Neural crest cell (in vitro differentiated cells): ENCODE measurements at places on chromosomes 1 and 21. TPM values are rescaled to one million over a fixed set of nuclear protein-coding genes. Genes with fewer than 3 reads are reported as not detected.

TSNAX gene
- total RNA-seq: 39.2 and 41.1 TPM in 2 replicates

AHCTF1 gene
- total RNA-seq: 40.4 and 47.3 TPM in 2 replicates

DNA sequence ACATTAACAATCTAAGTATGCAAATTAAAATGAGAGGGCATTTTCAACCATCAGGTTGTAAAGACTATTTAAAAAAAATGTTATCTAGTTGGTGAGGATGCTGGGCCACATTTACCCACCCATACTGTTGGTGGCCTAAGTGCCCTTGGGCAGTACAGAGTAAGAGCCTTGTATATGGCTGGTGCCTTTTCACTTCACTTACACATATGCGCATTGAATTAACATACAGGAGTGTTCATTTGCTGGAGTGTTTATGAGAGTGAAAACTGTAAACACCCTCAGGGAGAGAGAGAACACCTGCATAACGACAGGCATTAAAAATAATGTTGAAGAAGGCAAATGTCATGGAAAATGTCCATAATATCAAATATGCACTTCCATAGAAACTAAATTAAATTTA lies 427.1 kb downstream of the PCP4 start:
- H3K4me1 ChIP-seq: peaks cover 10% of the 10 kb centered on the region
- no peak overlapping the region for H3K4me3 ChIP-seq
- no peaks in the 10 kb centered on the region for H3K36me3 ChIP-seq
- no peak for DNase-seq

- H3K4me1 ChIP-seq: peaks cover 20% of the 10 kb centered on the region
- no peak for DNase-seq
- H3K36me3 ChIP-seq: no peaks in the 10 kb centered on the region
These were observed 510.1 kb upstream of the CXADR start for GRCh38 chr21:17002594-17003257.

DNA sequence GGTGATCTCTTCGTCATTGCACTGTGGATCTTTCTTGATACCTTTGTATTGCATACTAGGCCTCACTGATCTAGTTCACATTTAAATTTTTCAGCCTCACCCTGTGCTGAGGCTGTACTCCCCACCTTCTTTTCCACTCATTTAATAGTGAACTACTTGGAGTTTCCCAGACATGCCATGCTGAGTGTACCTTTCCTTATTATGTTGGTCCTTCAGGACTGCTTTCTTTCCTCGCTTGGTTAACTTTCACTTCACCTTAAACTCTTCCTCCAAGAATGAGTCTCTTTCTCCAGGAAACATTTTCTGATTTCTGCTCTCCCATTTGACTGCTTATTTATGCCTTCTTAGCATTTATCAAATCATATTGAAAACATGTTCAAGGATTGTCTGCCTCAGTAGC lies 20.8 kb downstream of the RNF2 start:
- no peaks in the 10 kb centered on the region for H3K4me1 ChIP-seq
- H3K4me3 ChIP-seq: no peak overlapping the region
- H3K36me3 ChIP-seq: peaks cover 42% of the 10 kb centered on the region
- H3K27ac ChIP-seq: no peak overlapping the region
- no peak for DNase-seq

DNA sequence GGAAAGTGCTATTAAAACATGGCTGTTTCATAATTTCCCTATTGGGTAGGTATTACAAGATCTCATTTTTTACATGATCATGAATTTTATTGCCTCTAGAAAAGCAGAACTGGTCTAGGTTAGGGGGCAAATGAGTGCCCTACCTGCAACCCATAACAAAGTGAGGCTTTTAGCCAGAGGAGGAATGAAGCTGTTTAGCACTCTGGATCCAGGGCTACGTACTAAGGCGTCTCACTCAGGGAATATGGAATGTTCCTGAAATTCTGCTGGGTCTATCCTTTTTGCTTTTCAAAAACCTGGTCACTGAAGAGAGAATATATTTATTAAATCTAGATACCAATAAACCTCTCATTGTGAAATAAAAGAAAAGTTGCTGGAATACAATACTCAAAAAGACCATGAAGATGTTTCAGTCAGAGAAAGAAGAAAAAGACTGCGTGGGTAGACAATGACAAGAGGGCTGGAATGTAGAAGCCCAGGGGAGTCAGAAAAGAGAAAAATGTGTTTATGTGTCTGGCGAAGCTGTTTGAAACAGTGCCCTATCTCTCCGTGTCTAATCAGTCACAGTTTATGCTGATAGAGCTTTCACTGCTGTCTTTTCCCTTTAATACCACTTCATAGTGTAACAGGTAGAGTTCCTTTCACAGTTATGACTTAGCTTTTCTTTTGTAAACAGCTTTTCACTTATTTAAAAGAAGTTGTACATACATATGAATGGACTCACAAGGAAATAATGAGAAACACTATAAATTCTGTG lies 25.0 kb upstream of the SYDE2 start:
- no peak overlapping the region for H3K4me3 ChIP-seq
- H3K27me3 ChIP-seq: peaks cover 2% of the 10 kb centered on the region
- no peaks in the 10 kb centered on the region for H3K36me3 ChIP-seq
- DNase-seq: no peak
- peaks cover 18% of the 10 kb centered on the region for H3K4me1 ChIP-seq

GRCh38 chr1:36494971-36495370 lies 12.3 kb upstream of the CSF3R start:
- no peak for DNase-seq
- peaks cover 33% of the 10 kb centered on the region for H3K27me3 ChIP-seq
- H3K27ac ChIP-seq: peak overlapping the region; percentile 22
- H3K36me3 ChIP-seq: no peaks in the 10 kb centered on the region
- no peaks in the 10 kb centered on the region for H3K4me1 ChIP-seq

DNA sequence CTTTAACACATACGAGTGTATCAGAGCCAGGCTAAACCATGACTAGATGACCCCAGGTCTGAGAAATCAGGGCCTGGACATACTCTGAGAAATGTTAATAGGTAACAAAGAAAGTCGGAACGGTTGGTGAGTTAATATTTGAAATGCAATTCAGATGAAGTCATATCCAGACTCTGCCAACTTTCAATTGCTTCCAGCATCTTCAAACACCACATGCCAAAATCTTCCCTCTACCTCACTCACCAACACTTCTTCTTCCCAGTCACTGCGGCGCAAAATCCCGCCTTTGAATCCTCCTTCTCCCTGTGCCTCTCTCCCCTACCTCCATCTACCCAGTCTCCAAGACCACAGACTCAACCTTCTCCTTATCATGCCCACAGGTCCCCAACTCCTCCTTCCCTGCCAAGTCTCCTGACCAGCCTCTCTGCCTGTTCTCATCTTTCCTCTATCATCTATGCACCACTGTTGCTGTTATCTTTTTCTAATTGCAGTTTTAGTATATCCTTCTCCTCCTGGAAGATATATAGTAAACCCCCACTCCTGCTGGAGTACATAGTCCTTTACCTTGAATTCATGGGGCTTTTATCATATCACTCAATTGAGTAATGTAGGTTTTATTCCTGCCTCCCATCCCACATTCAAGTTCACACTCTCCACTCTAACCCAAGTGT lies 41.3 kb downstream of the ZBTB18 start:
- no peak for DNase-seq
- no peak overlapping the region for H3K27ac ChIP-seq
- H3K27me3 ChIP-seq: peaks cover 3% of the 10 kb centered on the region
- H3K4me3 ChIP-seq: no peak overlapping the region

DNA sequence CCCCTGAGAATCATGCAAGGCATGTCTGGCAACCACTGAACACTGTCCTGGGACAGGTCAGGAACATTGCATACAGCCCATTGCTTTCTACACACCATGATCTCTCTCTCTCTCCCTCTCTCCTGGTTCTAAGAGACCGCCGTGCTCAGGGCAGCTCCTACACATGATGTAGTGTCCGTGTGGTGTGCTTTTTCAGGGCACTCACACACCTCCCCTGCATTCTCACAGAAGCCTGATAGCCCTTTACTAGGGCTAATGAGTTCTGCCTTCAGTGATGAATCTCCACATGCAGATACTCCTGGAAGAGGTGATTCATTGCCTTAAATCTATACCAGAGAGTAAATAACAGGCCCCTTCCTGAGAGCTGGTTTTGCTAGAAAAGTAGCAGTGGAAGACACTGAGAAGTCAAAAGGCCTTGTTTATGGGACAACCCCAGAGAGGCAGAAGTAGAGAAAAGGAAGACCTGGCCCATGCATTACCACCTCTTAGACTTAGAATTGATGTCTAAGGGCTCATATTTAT lies 7.2 kb upstream of the OLFML2B start:
- no peak overlapping the region for H3K4me3 ChIP-seq
- H3K36me3 ChIP-seq: no peaks in the 10 kb centered on the region
- H3K4me1 ChIP-seq: no peaks in the 10 kb centered on the region
- H3K27ac ChIP-seq: no peak overlapping the region
- peaks cover 62% of the 10 kb centered on the region for H3K27me3 ChIP-seq
- DNase-seq: no peak

- H3K36me3 ChIP-seq: peaks cover 4% of the 10 kb centered on the region
- no peaks in the 10 kb centered on the region for H3K4me1 ChIP-seq
- no peak overlapping the region for H3K27ac ChIP-seq
- no peaks in the 10 kb centered on the region for H3K27me3 ChIP-seq
- no peak for DNase-seq
- H3K4me3 ChIP-seq: no peak overlapping the region
These were observed 122.0 kb downstream of the LMO4 start for GRCh38 chr1:87450615-87451209.

DNA sequence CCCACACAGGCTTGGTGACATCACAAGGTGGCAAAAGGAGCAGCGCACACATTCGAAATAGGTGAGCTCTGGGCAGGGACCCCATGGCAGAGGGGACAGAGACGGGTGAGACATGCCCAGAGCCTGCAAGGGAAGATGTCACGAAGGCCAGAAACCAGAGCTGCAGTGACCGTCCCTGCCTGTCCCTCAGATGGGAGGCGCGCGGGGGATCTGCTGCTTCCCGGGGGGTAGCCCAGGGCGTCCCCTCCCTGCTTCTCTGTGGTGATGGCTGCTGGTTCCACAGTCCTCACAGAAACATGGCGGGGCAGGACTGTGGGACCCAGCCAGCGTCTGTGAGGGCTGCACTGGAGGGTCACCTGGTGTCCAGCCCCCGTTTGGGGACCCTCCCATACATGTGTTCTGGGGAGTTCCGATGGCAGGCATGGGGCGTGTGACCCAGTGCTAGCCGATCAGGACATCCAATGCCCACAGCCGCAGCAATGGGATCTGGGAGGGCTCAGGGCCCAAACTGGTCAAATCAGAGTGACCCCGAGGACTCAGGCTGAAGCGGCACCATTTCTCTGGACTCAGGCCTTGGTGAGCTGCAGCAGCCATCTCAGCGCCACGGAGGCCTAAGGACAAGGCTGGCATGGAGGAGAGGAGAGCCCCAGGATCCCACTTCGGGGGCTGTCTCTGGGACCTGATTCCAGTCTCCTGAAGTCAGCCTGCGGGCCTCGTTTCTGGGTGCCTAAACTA lies 20.7 kb upstream of the SPSB1 start:
- no peaks in the 10 kb centered on the region for H3K36me3 ChIP-seq
- H3K27ac ChIP-seq: no peak overlapping the region
- DNase-seq: no peak
- no peak overlapping the region for H3K4me3 ChIP-seq
- peaks cover 3% of the 10 kb centered on the region for H3K4me1 ChIP-seq
- H3K27me3 ChIP-seq: no peaks in the 10 kb centered on the region

DNA sequence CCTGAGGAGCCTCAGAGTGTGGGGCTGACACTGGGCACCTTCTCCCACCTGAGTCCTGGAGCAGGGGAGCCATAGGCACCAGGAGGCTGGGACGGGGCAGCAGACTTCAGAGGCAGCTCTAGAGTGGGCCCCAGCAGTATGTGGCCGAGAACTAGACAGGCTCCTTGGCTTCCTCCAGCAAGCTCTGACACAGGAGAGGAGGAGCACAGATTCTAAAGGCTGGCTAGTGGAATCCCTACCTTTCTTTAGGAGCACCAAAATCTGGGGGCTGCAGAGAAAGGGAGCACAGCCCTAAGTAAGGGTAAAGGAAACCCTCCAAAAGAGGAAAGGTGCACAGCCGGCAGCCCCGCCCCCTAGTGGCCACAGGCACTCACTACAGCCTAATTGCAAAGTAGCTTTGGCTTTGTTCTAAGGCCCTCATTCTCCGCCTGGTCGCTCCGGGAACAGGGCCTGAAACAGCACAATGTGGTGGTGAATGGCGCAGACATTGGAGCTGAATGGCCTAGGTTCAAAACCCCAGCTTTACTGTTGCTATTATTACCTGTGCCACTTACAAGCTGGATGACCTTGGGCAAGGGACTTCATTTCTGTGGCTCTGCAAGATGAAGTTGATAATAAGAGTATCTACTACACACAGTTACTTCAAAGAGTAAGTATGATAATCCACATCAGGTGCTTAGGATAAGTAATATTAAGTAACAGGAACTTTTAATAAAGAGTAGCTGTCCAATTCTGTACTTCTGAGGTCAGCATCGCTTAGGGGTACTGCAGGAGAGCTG lies 8.8 kb upstream of the GUCA2A start:
- peak; percentile 79 for DNase-seq
- no peak overlapping the region for H3K27ac ChIP-seq
- H3K27me3 ChIP-seq: no peaks in the 10 kb centered on the region
- peaks cover 23% of the 10 kb centered on the region for H3K4me1 ChIP-seq
- no peaks in the 10 kb centered on the region for H3K36me3 ChIP-seq
- no peak overlapping the region for H3K4me3 ChIP-seq

DNA sequence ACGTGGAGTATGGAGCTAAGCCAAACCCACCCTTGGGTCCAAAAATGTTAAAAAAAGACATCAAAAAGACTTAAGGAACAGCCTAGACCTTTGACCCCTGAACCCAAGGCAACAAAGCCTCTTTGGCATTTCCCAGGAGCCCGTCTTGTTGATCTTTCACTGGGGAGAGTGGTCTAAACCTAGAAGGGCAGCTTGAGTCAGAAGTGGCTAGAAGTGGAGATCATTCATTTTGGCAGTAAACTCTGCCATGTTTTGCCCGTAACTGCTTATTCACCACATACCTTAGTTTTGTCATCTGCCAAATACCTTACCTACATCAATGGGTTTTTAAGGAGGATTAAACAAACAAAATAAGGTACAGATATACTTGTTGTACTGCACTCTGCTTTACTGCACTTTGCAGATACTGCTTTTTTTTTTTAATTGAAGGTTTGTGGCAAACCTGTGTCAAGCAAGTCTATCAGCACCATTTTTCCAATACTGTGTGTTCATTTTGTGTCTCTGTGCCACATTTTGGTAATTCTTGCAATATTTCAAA lies 1.7 kb upstream of the CTSE start:
- H3K36me3 ChIP-seq: no peaks in the 10 kb centered on the region
- no peak overlapping the region for H3K27ac ChIP-seq
- no peak for DNase-seq

DNA sequence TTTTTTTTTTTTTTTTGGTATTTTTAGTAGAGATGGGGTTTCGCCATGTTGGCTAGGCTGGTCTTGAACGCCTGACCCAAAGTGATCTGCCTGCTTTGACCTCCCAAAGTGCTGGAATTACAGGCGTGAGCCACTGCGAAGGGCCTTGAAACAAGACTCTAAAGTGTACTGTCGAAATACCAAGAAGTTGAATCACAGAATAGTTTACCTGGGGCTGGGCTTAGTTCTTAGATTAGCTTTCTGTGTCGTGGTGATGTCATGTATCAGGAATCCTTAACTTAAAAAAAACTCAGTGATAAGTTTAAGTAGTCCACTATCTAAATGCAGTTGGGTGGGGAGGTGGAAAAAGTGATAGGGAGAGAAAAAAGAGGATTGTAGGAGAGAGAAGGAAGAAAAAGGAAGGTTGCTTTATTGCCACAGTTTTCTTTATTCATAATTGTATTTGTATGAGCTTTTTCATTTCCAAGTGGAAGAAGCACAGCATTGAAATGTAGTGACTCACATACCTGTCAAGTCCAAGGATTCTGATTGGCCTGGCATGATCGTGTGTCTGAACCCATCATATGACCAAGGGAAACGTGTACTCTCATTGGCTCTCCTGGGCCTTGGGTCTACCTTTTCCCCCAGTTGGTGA lies 13.4 kb downstream of the ITSN1 start:
- H3K4me3 ChIP-seq: no peak overlapping the region
- no peaks in the 10 kb centered on the region for H3K27me3 ChIP-seq
- H3K36me3 ChIP-seq: peaks cover 8% of the 10 kb centered on the region
- no peak for DNase-seq
